Activated naive CD8-positive, alpha-beta T cell treated with anti-CD3 and anti-CD28 coated beads for 36 hours (primary cell): ENCODE measurements at places on chromosomes 2 and 18. TPM values are rescaled to one million over a fixed set of nuclear protein-coding genes. Genes with fewer than 3 reads are reported as not detected.

LRRTM4 gene
- total RNA-seq = not detected

C1QL2 gene
- total RNA-seq = not detected

CCDC93 gene
- 25.5 TPM for total RNA-seq

RFTN2 gene
- total RNA-seq = not detected

GMPPA gene
- total RNA-seq = 29.1 TPM

ERMN gene
- total RNA-seq = 1.9 TPM

TLX2 gene
- 0.12 TPM for total RNA-seq

C2orf80 gene
- total RNA-seq = not detected

ZCCHC2 gene
- total RNA-seq = 25.1 TPM

FIGN gene
- not detected for total RNA-seq

BMP10 gene
- total RNA-seq = not detected

ITPRIPL1 gene
- 46.0 TPM for total RNA-seq

C2orf66 gene
- total RNA-seq = not detected

SLC66A3 gene
- total RNA-seq = 6.8 TPM

PROC gene
- not detected for total RNA-seq

HAAO gene
- 1.1 TPM for total RNA-seq

CDC42EP3 gene
- total RNA-seq = 22.2 TPM

LAMA3 gene
- total RNA-seq = 0.42 TPM

AMER3 gene
- not detected for total RNA-seq

SH3BP4 gene
- 0.33 TPM for total RNA-seq

SLC5A7 gene
- not detected for total RNA-seq

STAT4 gene
- 80.6 TPM for total RNA-seq

GREB1L gene
- not detected for total RNA-seq

ACTR1B gene
- 85.4 TPM for total RNA-seq

GPAT2 gene
- 41.8 TPM for total RNA-seq

OTOF gene
- total RNA-seq = 1.1 TPM

SERPINB3 gene
- total RNA-seq = not detected

CNTNAP5 gene
- total RNA-seq = not detected

TEX51 gene
- not detected for total RNA-seq

RBMS1 gene
- 39.9 TPM for total RNA-seq

SULT1C2 gene
- not detected for total RNA-seq

SERPINB13 gene
- total RNA-seq = not detected

CCDC68 gene
- total RNA-seq = not detected

ACVR1 gene
- 6.4 TPM for total RNA-seq

REG1B gene
- not detected for total RNA-seq

ZNF385B gene
- total RNA-seq = not detected

PKDCC gene
- not detected for total RNA-seq

CFAP65 gene
- not detected for total RNA-seq

YES1 gene
- 29.0 TPM for total RNA-seq

FAM110C gene
- total RNA-seq = 0.14 TPM

VAMP5 gene
- total RNA-seq = 29.3 TPM

TRIM43 gene
- total RNA-seq = not detected

C2orf72 gene
- total RNA-seq = 2.3 TPM

CMPK2 gene
- 11.8 TPM for total RNA-seq

COLEC11 gene
- 0.52 TPM for total RNA-seq

EMILIN1 gene
- 0.62 TPM for total RNA-seq

CERKL gene
- 0.06 TPM for total RNA-seq

MLPH gene
- not detected for total RNA-seq

CHST10 gene
- total RNA-seq = 13.4 TPM

RSAD2 gene
- total RNA-seq = 9.2 TPM

LINC00305 gene
- total RNA-seq = not detected

CCDC102B gene
- total RNA-seq = 1.6 TPM

YIPF4 gene
- 32.6 TPM for total RNA-seq

CYB5A gene
- total RNA-seq = 51.5 TPM

ALPG gene
- total RNA-seq = not detected

CD8B2 gene
- total RNA-seq = 4.4 TPM

LRRC30 gene
- total RNA-seq = not detected

YWHAQ gene
- 317 TPM for total RNA-seq
